Mesenteric fat pad (tissue), 1 donor: ENCODE measurements at places on chromosomes 3 and 15. TPM values are rescaled to one million over a fixed set of nuclear protein-coding genes. Genes with fewer than 3 reads are reported as not detected.

Gene MESP2
- total RNA-seq = 0.96 TPM

GRCh38 chr3:188322135-188322887 lies 168.4 kb downstream of the LPP start:
- no peak for DNase-seq

GRCh38 chr15:57735431-57735830 lies 28.9 kb downstream of the POLR2M start:
- no peak for DNase-seq

Gene KBTBD8
- 1.8 TPM for total RNA-seq

GRCh38 chr3:44476181-44476611 lies 1.3 kb downstream of the ZNF445 start:
- DNase-seq = no peak

Gene BCL2A1
- total RNA-seq = 18.1 TPM

GRCh38 chr15:89870006-89870405 lies 23.8 kb downstream of the AP3S2 start:
- DNase-seq = no peak
